ENCODE measurements at places on chromosomes 3 and 15.
A peak's percentile ranks its signal among the peaks of the same experiment; 100 is the strongest.

DNA sequence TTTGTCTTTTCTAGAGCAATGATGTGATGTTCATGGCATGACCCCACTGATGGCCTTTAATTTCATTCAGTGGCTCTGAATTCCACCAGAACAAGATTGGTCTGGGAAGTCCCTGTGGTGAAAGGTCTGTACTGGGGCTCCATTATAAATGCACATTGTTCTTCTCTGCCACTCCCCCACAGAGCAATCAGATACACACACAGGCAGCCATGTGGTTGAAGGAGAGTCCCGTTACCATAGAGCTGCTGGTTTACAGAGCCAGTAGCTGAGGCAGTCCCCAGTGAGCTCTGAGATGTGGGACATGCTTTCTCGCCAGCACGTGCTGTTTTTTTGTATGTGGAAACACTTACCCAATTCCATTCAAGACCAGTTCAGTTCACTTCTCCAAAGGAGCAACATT is 172.7 kb upstream of the TRIM42 start:
- no peak for DNase-seq

- DNase-seq: no peak
Observed at GRCh38 chr3:65689436-65689835, 349.3 kb downstream of the MAGI1 start.

DNA sequence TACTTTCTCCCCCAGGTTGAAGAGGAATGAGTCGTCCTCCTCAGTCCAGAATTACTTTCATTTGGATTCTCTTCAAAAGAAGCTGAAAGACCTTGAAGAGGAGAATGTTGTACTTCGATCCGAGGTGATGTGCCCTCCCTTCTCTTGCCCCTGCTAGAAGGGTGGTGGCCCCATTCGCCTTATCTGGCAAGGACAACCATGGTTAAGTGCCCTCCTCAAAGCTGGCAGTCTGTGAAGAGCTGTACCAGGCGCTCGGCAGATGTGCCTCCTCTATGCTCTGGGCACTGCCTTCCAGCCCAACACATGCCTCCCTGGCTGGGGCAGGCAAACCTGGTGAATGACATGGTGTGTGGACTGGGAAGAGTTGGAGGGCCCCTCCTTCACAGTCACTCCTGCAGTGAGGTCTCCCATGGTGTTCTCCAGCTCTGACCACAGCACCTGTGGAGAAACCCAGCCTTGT is 77.0 kb downstream of the CCK start:
- no peak for DNase-seq

DNA sequence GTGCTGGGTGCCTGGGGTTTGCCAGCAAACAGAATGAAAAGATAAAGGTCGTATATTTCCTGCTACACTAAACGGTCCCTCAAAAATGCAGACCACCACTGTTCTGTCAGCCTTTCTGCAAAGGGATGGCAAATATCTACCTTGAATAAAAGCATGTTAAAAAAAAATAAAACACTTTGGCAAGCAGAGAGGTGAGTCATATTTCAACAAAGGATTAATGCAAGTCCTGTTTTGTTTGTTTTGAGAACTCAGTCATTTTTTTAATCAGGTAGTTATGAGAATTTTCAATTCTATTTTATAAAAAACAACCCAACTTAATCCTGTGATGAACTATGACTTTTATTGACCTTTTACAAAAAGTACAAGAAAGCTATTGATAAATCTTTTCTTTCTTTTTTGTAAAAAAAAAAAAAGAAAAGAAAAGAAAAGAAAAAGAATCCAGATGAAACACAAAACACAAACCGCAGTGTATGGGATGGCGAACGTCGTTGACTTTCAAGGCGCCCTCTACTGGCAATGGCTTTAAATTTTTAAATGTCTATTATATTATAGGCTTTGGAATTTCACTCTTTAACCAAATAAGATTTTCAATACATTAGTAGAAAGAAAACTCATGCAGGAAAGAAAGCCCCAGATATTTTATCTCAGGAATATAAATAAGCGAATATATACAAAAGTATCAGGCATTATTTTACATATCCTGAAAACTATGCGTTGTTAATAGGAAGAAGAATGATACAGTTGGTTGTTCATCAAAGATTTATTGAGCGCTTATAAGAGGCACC is 87.8 kb downstream of the NCEH1 start:
- DNase-seq: peak; percentile 43

GRCh38 chr3:157999246-157999645 is 107.0 kb downstream of the SHOX2 start:
- no peak for DNase-seq

GRCh38 chr3:66934041-66934440 is 64.1 kb upstream of the KBTBD8 start:
- DNase-seq: no peak

DNA sequence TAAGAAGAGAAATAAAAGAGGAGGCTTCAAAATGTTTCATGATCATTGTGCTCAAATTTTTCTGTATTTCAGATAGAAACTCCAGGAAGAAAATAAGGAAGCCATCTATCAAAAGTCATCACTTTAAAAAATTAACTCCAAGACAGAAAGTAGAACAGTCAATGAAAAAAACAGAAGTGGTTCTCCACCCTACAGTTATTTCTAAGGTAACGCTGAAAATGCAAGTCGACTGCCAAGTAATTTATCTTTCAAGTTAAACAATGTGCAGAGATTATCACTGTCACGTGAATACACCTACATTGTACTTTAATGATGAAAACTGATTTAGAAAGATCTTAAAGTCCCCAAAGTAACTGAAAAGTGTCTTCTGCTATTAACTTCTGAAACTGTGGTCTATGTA is 78.5 kb upstream of the SNRPA1 start:
- DNase-seq: no peak

DNA sequence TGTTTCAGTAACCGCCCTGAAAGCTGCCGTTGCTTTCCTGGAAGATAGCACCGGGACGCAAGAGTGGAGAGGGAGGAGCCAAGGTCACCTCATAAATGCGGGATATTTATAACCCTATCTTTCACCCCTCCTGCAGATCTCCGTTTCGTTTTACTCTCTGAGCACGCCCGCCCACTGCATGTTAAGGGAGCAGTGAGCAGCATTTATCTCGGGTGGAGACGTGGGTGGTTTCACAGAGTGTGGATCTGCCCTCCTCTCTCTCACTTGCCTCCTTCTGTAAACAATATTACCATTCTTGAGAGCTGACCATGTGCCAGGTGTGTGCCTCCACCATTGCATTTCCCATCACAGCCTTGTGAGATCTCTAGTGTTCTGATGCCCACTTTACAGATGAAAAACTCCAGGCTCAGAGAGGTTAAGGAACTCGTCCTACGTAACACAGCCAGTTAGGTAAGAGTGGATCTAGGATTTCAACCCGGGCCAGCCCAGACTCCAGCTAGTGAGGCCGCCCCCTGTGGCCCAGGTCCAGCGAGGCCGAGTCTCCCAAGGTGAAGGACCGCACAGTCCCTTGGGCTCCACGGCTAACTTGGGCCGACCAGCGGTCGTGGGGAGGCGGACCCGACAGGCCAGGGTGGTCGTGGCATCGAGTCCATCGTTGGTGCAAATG is 16.9 kb upstream of the SEMA4B start:
- no peak for DNase-seq

DNA sequence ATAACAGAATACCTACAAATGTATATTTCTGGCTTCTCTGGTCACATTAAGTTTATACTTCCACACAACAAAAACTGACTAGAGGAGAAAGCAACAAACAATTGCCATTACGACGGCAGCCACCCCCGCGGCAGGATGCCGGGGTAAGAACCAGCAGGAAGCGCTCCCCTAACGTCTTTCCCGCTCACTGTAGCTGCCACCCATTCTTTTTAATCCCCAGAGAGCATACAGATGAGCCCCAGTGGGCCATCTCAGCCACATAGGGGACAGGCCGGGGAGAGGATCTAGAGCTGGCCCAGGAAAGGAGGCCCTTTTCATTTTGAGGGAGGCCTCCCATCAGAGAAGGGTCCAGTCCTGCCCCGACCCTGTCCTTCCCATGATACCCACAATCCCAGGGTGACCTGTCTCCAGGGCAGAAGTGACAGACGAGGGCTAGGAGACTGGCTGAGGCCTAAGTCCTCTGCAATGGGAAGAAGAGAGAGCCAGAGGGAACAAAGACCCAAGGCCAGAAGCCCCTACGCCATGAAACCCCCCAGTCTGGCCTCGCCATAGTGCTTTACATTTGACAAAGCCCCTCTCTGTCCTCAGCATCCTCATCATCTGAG is 3.6 kb upstream of the CALML4 start:
- no peak for DNase-seq

- no peak for DNase-seq
Observed at GRCh38 chr15:83692746-83693581, 39.0 kb downstream of the ADAMTSL3 start.

- DNase-seq: no peak
Observed at GRCh38 chr3:41163006-41163405, 36.3 kb upstream of the CTNNB1 start.

- DNase-seq: no peak
Observed at GRCh38 chr15:32099956-32100684, 69.8 kb downstream of the CHRNA7 start.

DNA sequence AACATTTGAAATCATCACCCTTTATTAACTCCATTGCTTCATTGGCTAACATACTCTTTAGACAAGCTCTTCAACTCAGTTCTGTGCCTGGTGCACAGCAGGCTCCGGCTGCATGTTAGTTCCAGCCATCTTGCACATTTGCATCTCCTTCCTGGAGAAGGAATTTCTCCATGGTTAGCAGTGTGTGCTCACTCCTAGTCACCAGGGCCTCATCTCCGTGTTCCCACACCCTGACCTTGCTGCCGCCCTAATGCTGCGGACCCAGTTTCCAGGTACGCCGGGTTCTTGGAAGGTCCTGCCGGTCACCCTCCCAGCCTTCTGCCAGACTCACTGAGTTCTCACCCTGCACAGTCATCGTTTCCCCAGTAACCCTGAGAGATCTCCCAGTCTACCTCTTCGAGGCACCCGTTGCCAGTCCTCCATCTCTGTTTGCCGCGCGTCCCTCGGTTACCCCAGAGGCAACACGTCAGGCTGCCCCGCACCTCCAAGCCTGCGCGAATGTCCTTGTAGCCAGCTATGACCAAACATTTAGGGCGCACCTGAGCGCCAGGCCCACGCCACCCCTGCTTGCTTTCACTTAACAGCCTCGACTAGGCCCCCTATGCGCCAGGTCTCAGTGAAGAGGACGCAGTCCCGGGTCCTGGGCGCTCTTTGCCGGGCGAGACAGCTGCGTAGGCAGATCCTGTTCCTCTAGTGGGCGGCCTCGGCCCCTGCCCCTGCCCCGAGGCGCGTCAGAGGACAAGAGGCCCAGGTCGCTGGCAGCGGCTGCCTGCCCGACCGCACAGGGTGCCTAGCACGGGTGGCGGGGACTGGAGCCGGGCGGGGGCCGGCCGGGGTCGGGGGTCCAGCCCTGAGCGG is 747 bp upstream of the ZNF592 start:
- DNase-seq: peak; percentile 93

GRCh38 chr3:57147071-57147470 is 18.1 kb downstream of the IL17RD start:
- no peak for DNase-seq

DNA sequence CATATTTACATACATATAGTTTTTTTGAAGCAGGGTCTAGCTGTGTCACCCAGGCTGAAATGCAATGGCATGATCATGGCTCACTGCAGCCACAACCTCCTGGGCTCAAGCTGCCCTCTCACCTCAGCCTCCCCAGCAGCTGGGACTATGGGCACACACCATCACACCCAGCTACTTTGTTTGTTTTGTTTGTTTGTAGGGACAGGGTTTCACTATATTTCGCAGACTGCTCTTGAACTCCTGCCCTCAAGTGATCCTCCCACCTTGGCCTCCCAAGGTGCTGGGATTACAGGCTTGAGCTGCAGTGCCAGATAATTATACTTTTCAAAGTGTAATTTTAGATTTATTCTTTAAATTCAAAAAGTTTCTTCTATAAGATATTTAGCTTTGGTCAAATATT is 10.2 kb downstream of the GTF2A2 start:
- no peak for DNase-seq

GRCh38 chr3:151124476-151124875 is 39.0 kb downstream of the MED12L start:
- DNase-seq: no peak

Measured in muscle of back (tissue), 13 donors.